ENCODE measurements at places on chromosomes 5 and 9.
A peak's percentile ranks its signal among the peaks of the same experiment; 100 is the strongest.

GRCh38 chr9:70438341-70438928, 24.0 kb upstream of the KLF9 start:
- no peak overlapping the region for H3K27ac ChIP-seq
- H3K36me3 ChIP-seq = no peaks in the 10 kb centered on the region
- H3K4me1 ChIP-seq = peaks cover 5% of the 10 kb centered on the region
- H3K4me3 ChIP-seq = no peak overlapping the region

DNA sequence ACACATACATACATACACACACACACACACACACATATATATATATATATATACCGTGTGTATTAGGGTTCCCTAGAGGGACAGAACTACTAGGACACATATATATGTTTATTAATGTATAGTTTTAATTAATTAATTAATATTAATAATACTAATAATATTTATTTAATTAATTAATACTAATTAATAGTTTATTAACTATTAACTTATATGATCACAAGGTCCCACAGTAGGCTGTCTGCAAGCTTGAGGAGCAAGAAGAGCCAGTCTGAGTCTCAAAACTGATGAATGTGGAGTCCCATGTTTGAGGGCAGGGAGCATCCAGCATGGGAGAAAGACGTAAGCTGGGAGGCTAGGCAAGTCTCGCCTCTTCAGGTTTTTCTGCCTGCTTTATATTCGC, 398.0 kb upstream of the KIF2A start:
- DNase-seq = no peak
- H3K4me3 ChIP-seq = no peak overlapping the region
- peaks cover 3% of the 10 kb centered on the region for H3K4me1 ChIP-seq
- no peak overlapping the region for H3K27ac ChIP-seq
- no peaks in the 10 kb centered on the region for H3K27me3 ChIP-seq

GRCh38 chr5:168121138-168121494, 170.3 kb upstream of the WWC1 start:
- H3K27me3 ChIP-seq = peaks cover 38% of the 10 kb centered on the region
- H3K4me1 ChIP-seq = no peaks in the 10 kb centered on the region
- H3K36me3 ChIP-seq = no peaks in the 10 kb centered on the region
- no peak for DNase-seq
- no peak overlapping the region for H3K4me3 ChIP-seq
- no peak overlapping the region for H3K27ac ChIP-seq

- peak; percentile 55 for DNase-seq
- no peaks in the 10 kb centered on the region for H3K36me3 ChIP-seq
- peaks cover 29% of the 10 kb centered on the region for H3K27me3 ChIP-seq
- no peak within 1 kb of the TSS for H3K27ac ChIP-seq
Observed at GRCh38 chr5:151924564-151925301, at the start of gene GLRA1. TSS of gene GLRA1 (minus strand) at chr5:151924851. CDS start at chr5:151924549, 302 bp downstream.

GRCh38 chr9:111798786-111799185, 4.0 kb upstream of the SHOC1 start:
- no peak overlapping the region for H3K4me3 ChIP-seq
- peak; percentile 42 for DNase-seq
- H3K27me3 ChIP-seq = no peaks in the 10 kb centered on the region

Data from PC-3 (cell line).